Calu3 (cell line): ENCODE measurements at places on chromosomes 1 and 21. TPM values are rescaled to one million over a fixed set of nuclear protein-coding genes. Genes with fewer than 3 reads are reported as not detected.

- DNase-seq, result no peak
These were observed 33.9 kb downstream of the COQ8A start for GRCh38 chr1:226973898-226974543.

Gene S100A9
- total RNA-seq, result 5.0 and 10.6 TPM in 2 replicates

Gene KLHDC9
- total RNA-seq, result 5.3 and 7.0 TPM in 2 replicates

GRCh38 chr21:43598416-43599120 lies 60.7 kb downstream of the HSF2BP start:
- no peak for DNase-seq

Gene METTL18
- total RNA-seq, result 11.2 and 13.3 TPM in 2 replicates

Gene F13B
- total RNA-seq, result not detected in 2 replicates
